ENCODE measurements at places on chromosomes 7 and 10. TPM values are rescaled to one million over a fixed set of nuclear protein-coding genes. Genes with fewer than 3 reads are reported as not detected.

UNCX gene
- total RNA-seq, result not detected

PAX4 gene
- not detected for total RNA-seq

TRIL gene
- not detected for total RNA-seq

CAMK1D gene
- 5.7 TPM for total RNA-seq

LRRC18 gene
- not detected for total RNA-seq

PTF1A gene
- not detected for total RNA-seq

RFC2 gene
- 54.7 TPM for total RNA-seq

PRLHR gene
- total RNA-seq, result not detected

LGI1 gene
- not detected for total RNA-seq

XRCC2 gene
- total RNA-seq, result 5.4 TPM

H2BK1 gene
- not detected for total RNA-seq

FAM131B gene
- 0.49 TPM for total RNA-seq

CASTOR2 gene
- 2.9 TPM for total RNA-seq

WNT2 gene
- total RNA-seq, result not detected

All from A549 treated with CORT108297 at 1 μM for 4 hours (cell line).